ENCODE measurements at places on chromosomes 3 and 15.

DNA sequence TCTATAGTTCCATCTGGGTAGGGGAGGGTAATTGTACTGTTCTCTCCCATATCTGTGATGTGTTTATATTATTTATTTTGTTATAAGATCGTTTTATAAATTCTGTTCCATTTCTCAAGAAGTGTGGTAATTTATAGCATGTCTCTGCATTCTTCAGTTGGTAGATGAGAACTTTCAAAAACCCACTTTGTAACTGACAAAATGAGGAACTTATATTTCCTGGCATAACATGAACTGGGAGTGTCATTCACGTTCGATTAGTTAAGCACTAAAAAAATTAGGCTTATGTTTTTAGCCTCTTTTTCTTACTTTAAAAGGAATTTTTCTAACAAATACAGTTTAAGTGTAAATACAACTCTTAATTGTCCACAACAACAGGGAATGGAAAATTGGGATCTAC, 230.8 kb downstream of the CGGBP1 start:
- DNase-seq = no peak

DNA sequence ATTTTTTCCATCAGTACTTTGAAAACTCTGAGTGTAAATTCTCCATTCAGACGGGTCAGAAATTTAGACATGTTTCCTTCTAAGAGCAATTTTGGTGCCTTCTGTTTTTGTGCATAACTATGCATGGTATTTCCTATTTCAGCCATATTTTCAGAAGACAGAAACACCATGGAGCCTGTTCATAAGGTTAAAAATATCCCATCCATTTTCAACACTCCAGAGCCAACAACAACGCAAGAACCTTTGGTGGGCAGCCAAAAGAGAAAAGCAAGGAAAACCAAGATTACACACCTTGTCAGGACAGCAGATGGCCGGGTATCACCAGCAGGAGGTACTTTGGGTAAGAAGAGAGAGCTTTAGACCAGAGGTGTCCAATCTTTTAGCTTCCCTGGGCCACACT, 275.6 kb downstream of the BBX start:
- DNase-seq = no peak

DNA sequence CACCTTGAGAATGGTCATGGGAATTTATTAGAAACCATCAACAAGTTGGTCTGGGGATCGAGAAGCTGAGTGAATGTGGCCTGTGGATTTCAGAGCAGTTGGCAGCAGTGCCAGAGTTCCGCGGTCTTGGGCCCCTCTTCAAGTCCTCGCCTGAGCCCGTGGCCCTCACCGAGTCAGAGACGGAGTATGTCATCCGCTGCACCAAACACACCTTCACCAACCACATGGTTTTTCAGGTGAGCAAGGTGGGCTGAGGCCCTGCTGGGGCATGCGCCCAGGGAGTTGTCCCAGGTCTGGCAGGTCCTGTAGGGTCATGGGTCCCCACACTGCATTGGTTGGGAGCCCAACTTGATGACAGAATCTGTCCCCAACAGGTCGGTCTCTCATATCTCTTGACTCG, 7.0 kb upstream of the HMCES start:
- DNase-seq = no peak

GRCh38 chr15:95758451-95758850, 572.0 kb upstream of the NR2F2 start:
- DNase-seq = no peak

- no peak for DNase-seq
Observed at GRCh38 chr3:114666623-114667022, 372.8 kb downstream of the TIGIT start.

DNA sequence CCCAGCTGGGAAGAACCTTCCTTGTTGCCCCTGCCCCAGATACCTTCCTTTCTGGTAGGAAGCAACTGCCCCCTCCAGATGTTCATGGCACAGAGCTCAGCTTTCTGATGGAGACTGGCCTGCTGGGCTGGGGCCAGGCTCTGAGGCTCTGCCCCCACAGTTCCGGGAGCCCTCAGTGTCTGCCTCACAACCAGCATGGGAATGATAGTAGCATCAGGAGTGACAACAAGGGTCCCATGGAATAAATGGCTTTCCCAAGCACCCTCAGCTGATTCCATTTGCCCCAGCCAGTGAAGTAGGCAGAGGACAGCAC, 65.6 kb upstream of the IQSEC1 start:
- DNase-seq = no peak

GRCh38 chr3:15041950-15042349, 23.2 kb downstream of the MRPS25 start:
- DNase-seq = no peak

- DNase-seq = peak; percentile 80
Observed at GRCh38 chr15:50182219-50183013, 420 bp downstream of the SLC27A2 start.

- no peak for DNase-seq
Observed at GRCh38 chr3:167882057-167882667, 146.6 kb downstream of the SERPINI1 start.

- no peak for DNase-seq
Observed at GRCh38 chr3:8756671-8757070, 12.7 kb downstream of the OXTR start.

- no peak for DNase-seq
Observed at GRCh38 chr3:49570028-49570654, 15.9 kb downstream of the BSN start.

DNA sequence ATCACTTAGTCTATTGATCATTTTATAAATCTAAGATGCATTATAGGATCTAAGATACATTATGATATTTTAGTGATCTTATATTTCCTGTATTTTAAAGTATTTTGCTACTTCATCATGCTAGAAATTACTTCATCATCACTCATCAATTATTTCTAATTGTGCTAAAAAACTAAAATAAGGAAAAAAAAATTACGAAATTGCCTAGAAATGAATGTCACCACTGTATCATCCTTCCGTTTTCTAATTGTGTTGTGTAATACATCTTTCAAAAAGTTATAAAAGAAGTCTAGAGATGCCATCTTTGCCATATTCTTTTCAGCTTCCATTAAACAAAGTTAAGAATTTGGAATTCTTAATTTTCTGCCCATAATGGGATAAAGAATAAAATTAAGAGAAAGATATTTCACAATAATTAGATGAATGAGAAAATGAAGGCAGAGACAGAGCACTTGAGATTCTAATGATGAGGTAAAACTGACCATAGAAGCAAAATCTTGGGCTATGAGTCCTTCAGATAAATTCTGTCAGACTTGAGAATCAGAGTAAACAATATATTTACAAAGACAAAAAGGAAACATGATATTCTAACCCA, 48.8 kb downstream of the ALDH1A2 start:
- DNase-seq = no peak

DNA sequence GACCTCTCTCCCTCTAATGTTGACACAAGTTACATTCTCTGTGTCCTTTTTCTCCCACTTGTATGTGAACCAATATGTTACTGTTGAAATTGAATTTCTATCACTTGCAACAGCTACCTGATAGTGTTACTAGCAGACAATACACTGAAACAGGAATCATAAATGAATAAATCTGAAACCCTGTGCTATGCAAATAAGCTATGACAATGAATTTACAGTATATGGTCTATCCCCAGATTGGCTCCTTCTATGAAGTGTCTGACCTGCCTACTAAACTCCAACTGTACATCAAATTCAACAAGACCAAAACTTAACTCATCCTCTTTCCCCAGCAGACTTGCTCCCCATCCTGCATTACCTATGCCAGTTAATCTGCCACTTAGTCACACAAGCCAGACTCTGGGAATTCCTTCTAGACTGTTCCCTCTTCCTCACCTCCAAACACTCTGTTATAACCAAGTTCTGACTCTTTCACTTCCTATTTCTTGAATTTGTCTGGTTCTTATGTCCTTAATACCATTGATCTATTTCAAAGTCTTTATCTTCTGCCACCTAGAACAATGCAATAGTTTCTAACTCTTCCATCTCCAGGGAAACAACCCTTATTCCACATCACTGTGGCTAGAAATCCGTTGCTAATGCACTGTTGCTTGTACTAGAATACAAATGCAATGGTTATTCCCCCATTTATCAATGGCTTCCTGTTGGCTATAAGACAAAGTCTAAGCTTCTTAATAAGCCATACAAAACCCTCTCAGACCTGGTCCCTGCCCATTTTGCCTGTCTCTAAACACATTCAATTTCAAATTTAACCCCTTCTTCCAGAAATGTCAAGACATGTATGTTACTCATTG, 13.4 kb upstream of the ZNF639 start:
- no peak for DNase-seq

- DNase-seq = no peak
Observed at GRCh38 chr3:53056442-53056841, 10.6 kb upstream of the SFMBT1 start.

- no peak for DNase-seq
Observed at GRCh38 chr3:51673181-51673801, 2.2 kb downstream of the TEX264 start.

DNA sequence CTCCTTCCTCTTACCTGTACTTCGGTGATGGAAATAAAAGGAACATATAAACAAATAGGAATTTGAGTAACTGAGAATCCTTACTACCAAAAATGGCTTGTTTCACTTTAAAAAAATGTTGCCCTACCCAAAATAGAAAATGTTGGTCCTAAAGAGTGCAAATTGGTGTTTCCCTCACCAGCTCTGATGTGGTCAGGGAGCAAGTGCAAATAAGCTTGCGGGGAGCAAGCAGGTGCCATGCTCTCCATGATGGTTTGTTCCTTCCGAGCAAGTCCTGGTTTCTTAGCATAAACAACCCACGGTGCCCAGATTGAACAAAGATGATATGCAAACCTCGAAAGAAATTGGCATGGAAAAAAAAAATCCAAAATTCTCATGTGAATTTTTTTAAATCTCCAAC, 68.8 kb downstream of the PGPEP1L start:
- no peak for DNase-seq

GRCh38 chr15:98554272-98555172, 93.8 kb upstream of the IGF1R start:
- no peak for DNase-seq

DNA sequence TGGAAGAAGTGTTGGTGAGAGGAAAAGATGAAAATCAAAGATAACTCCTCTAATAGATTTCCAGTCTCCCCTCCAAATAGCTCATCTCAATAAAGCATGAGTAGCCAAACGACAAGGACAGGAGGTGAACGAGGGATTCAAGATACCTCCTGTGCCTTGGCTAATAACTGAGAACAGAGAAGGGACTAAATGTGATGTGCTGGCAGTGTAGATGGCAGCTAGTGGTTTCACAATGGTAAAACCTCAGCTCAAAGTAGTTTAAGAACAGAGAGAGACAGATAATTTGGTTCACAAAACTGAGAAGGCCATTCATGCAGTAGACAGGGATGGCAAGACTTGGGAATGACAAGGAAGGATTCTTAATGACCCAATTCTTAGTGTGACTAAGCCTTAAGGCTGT, 292.6 kb downstream of the EFHB start:
- no peak for DNase-seq

GRCh38 chr3:146160964-146161662, at the start of gene PLOD2:
TSS of gene PLOD2 (minus strand) at chr3:146161184. CDS start at chr3:146160989, 195 bp downstream.
- peak; percentile 58 for DNase-seq

GRCh38 chr3:54123003-54123775, 837 bp downstream of the CACNA2D3 start:
- DNase-seq = no peak

DNA sequence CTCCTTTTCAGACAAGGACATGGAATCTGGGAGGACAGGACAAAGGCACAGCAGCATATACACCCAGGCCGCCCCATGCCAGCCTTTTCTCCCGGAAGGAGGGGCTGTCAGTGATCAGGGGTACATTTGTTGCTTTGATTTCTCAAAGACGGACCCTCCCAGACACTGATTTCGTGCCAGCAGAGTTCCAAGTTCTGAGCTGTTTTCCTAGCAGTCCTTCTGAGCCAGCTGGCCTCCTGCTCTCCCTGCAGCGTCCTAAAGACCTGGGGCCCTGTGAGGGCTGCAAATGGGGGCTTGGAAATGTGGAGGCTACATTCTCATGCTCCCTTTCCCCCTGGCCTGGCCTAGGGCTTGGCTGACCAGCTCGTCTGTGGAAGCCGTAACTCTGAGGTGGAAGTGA, 22.3 kb downstream of the CTSH start:
- no peak for DNase-seq

GRCh38 chr15:101570241-101570640, 80.7 kb upstream of the PCSK6 start:
- DNase-seq = no peak

DNA sequence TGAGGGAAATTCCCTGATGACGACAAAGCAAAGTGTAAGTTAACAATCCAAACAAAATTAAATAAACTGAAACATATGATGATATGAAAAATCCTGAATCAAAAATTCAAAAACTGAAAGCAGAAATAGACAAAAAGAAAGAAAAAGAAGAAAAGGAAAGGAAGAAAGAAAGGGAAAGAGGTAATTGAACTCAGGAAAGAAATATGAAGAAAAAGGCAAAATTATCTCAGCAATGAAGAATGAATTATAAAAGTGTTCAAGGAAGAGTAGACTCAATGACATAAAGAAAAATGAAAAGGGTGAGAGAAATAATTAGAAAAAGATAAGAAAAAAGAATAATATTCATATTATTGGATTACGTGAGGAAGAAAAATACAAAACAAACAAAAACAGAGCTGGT, 54.9 kb downstream of the HERC1 start:
- no peak for DNase-seq

GRCh38 chr3:195859061-195859845, 47.5 kb upstream of the MUC4 start:
- DNase-seq = peak; percentile 96

- peak; percentile 72 for DNase-seq
Observed at GRCh38 chr3:128076483-128077201, 24.4 kb downstream of the SEC61A1 start.

DNA sequence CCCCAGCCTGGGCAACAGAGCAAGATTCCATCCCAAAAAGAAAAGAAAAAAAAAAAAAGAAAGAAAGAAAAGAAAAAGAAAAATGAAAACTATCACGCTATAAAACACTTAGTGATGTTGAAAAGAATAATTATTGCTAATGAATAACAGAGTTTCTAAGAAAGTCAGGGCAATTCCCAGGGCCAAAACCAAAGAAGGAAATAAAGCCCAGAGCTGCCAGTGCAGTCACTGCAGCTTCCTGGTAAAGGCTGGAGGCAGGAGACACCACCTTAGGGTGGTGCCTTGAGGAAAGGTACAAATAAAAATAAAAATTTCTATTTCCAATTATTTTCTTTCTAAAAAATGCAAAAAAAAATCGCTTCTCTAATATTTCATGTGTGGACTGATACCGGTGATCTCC, 19.7 kb upstream of the UACA start:
- DNase-seq = no peak

- peak; percentile 67 for DNase-seq
Observed at GRCh38 chr15:74315626-74316025, 51.8 kb downstream of the CYP11A1 start.

DNA sequence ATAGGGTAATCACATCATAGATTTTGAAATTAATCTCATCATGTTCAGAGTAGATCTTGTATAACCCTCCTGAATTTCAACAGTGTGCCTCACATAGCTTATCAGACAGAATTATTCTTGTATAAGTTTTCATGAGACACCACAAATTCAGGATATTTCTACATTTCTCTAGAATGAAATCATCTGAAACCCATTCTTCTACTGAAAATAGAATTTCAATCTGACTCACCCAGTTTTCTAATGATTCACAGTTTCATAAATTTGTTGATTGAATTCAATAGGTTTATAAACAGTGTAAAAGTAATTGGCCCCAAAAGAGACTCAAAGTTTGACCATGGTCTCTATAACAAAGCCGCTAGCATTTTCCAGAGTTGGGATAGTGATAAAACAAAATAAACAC, 1082.6 kb upstream of the EPHA6 start:
- DNase-seq = no peak
